ENCODE measurements at places on chromosomes 6 and 20.
A peak's percentile ranks its signal among the peaks of the same experiment; 100 is the strongest.

DNA sequence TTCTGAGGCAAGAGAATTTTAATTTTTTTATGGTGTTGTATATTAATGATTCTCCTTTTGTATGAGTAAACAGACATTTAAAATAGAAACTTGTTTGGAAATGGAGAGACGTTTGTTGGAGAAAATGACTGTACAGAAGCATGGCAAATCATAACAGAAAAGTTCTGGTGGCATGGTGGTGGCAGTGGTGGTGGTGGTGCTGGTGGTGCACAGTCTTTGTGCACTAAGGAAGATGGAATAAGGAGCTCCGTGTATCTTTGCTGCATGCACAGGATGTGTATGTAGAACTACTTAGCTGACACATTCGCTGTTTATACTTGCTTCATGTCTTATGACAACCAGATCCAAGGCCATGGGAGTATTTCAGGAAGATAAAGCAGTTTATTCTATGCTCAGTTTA, 294.9 kb downstream of the UTRN start:
- DNase-seq: no peak

GRCh38 chr6:25366903-25367545, 87.8 kb downstream of the CARMIL1 start:
- DNase-seq: peak; percentile 20

- no peak for DNase-seq
These were observed 46.1 kb downstream of the MYO6 start for GRCh38 chr6:75794954-75795739.

DNA sequence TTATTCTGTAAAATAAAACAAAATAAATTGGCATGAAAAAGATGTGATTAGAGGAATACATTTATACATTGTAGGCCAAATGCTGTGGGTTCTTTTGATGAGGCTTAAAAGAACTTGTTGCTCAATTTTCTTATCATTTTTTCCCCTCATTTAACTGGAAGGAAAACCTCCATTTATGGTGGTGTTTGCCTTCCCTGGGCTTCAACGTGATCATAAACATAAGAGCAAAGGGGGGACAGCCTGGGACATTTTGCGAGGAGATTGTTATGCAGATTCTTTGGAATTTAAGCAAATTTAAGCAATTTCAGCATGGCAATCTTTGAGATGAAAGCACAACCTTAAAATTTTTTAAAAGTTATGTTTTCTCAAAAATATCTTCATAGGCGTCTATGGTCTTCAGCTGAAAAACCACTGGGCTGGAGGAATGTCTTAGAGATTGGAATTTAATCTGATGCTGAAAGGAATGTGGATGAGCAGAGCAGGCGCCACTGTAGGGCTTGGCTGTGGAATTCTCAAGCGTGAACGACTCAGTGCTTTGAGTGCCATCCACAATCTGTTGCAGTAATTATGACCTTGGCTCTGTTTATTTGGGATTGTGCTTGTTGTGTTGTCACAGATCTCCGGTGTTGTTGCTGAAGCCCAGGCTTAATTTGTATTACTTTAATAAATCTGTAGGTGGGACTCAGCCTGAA, 149.4 kb upstream of the MLIP start:
- no peak for DNase-seq

- no peak for DNase-seq
These were observed 76.6 kb downstream of the CDS2 start for GRCh38 chr20:5203380-5203779.

DNA sequence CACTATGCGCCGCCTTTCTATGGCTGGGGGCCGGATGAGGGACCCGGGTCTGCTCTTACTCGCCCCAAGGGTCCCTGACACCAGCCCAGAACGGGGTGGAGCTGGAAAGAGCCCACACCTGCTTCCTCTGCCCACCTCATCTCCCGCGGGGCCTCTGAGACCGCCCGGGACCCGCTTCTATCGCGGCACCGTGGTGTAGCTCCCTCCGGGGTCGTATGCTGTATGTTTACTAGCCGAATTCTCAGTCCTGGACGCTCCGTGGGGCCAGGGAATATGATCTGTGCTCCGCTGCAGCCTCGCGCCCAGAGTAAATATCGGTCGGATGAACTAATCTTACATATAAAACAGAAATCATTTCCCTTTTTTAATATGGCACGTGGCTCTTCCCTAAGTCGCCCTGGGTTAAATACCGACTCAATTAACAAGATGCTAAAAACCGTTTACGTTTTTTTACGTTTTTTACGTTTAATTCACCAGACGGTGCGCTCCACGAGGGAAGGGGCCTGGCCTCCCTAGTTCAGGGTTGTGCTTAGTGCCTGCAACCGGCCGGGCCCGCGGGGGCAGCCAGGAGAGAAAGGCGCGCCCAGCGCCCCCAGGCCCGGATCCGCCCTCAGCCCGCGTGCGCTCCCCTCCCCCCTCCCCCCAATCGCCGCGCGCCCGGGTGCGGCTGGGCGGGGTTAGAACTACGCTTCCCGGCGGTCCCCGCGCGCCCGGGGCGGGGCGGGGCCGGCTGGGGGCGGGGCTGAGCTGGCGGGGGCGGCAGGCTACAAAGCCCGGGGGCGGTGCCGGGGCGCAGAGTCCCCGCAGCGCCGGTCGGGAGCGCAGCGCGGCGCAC, at the start of gene RBM38:
TSS of gene RBM38 (plus strand) at position 793 of the 835 bp plus-strand sequence. CDS start 186 bp downstream, outside the sequence.
- DNase-seq: peak; percentile 86

DNA sequence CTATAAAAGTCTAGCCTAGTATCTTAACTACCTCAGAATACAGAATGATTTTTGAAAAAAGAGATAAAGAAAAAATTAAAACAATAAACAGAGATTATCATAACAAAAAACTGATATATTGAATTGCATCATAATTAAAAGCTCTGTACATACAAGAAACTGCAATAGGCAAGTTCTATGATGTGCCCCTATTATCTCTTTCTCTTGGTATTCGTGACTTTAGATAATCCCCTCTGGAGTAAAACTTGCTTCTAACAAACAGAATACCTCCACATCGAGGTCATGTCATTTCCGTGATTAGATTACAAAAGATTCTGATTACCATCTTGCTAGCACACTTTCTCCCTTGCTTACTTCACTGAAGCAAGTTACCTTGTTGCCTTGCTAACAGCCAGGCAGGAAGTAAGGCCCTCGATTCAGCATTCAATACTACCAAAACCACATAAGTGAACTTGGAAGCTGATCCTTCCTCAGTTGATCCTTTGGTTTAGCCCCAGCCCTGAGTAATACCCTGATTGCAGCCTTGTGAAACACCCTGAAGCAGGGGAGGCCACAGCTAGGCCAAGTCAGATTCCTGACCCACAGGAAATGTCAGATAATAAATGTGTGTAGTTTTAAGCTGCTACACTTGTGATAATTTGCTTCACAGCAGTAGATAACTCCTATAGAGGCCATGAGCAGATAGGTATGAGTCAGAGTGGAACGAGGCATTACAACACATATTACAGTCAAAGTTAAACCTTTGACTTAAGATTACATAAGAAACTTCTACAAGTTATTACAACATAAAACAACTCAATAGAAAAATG, 53.7 kb upstream of the TMX4 start:
- no peak for DNase-seq

DNA sequence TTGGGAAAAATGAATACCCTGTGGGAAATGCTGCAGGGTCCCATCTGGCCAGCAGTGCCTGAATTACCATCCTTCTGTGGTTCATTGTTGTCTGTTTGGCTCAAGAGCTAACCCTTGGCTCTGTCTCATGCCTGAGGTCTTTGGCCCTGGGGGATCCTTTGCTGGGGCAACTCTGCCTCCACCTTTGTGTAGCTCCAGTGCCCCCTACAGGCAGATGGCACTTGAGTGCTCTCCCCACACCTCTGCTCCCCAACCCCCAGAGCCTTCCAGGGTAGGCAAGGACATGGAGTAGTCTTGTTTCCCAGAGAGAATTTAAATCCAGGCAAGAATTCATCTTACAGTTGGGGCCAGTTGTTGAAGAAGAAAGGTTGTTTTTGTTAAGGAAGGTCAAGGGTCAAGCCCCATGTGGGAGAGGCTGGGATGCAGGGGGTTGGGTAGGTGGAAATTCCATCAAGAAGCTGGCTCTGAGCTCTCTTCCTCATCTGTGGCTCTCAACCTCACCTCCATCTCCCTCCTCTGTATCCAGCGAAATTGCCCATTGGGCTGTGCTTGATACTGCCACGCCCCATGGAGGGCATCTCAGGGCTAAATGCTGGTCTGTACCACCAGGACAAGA, 44.2 kb downstream of the ZNF831 start:
- DNase-seq: no peak

GRCh38 chr20:24303393-24304170, 165.8 kb upstream of the SYNDIG1 start:
- no peak for DNase-seq

- no peak for DNase-seq
These were observed 37.2 kb upstream of the CALHM6 start for GRCh38 chr6:116424001-116424400.

- no peak for DNase-seq
These were observed 84.9 kb upstream of the ASF1A start for GRCh38 chr6:118808793-118809638.

GRCh38 chr6:40825102-40825501, 213.9 kb downstream of the UNC5CL start:
- DNase-seq: no peak

- no peak for DNase-seq
These were observed 62.5 kb downstream of the GJA1 start for GRCh38 chr6:121497970-121498375.

DNA sequence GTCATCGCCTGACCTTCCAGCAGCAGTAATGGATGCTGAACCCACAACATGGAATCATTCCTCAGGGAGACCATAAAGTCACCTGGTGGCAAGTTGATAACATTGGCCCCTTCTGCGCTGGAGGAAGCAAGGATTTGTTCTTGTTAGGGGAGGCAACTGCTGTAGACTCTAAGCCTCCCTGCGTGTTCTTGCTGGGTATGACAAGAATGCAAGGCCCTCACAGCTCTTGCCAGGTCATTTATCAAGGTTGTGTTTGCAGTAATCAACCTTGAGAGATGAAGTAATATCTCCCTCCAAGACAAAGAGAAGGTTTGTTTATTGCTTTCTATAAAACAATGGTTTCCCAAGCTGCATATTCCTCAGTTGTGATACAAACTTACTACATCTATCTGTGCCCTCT, 80.9 kb downstream of the PERP start:
- no peak for DNase-seq

- no peak for DNase-seq
These were observed 83.6 kb downstream of the LCA5 start for GRCh38 chr6:79453558-79454042.

Measured in NCI-H345 (cell line).